CD4-positive, alpha-beta T cell treated with Interferon gamma for 1 hour (primary cell): ENCODE measurements at places on chromosomes 2 and 18.
A peak's percentile ranks its signal among the peaks of the same experiment; 100 is the strongest.

DNA sequence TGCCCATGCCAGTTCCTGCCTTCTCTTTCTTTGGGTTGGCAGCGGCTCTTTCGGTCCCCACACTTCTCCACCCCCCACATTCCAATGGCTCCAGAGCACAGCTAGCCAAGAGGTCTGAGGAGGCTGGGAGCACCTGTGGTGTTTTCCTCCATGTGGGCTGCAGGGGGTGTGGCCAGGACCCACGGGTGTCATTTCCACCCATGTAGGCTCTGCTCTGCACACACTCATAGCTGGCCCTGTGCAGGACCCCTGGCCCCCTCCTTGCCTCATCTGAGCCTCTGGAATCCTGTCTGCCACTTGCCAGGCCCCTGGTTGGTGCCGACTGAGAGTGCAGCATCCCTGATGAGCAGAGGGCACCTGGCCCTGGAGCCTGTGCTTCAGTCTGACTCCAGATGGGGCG is 46.3 kb downstream of the DYSF start:
- DNase-seq = no peak

DNA sequence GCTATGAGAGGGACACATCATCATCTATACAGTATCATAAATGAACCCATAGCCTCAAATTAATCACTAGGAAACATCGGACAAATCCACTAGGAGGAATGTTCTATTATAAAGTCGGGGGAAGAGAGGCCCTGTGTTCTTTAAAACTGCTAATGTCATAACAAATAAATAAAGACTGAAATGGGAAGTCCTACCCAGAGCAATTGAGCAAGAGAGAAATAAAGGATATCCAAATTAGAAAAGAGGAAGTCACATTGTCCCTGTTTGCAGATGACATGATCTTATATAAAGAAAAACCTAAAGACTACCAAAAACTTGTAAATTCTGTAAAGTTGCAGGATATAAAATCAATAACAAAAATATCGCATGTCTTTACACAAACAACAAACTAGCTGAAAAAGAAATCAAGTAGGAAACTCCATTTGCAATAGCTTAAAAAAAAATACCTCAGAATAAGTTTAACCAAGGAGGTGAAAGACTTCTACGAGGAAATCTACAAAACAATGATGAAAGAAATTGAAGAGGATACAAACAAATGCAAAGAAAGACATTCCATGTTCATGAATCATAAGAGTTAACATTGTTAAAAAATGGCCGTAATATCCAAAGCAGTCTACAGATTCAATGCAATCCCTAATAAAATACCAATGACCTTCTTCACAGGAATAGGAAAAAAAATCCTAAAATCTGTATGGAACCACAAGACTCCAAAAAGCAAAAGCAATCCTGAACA is 30.6 kb downstream of the RTN4 start:
- no peak for DNase-seq

GRCh38 chr2:111716905-111717775 is 166.9 kb downstream of the ANAPC1 start:
- no peak for DNase-seq

- no peak for DNase-seq
Measured at GRCh38 chr18:31102025-31102684, at the start of gene DSC2. Gene DSC2 (minus strand): TSS chr18:31102421. CDS start chr18:31101971, 450 bp downstream.

DNA sequence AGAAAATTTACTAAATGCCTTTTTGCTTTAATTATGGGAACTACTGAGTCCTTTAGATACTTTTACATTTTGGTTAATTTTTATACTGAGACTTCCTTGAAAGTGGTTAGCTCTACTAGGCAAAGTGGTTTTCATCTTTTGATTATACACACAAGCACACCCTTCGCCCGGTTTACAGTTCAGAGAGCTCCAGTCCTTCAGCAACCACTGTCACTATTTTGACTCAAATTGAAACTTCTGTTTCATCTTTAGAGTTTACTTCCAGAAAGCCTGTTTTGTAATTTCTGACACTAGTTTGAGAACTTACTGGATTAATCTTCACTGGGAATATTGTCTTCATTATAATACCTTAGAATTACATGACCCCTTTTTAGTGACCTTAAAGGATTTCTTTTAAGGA is 140.3 kb upstream of the FOSL2 start:
- no peak for DNase-seq

GRCh38 chr18:62325806-62326645 is 916 bp downstream of the TNFRSF11A start:
- DNase-seq = no peak

DNA sequence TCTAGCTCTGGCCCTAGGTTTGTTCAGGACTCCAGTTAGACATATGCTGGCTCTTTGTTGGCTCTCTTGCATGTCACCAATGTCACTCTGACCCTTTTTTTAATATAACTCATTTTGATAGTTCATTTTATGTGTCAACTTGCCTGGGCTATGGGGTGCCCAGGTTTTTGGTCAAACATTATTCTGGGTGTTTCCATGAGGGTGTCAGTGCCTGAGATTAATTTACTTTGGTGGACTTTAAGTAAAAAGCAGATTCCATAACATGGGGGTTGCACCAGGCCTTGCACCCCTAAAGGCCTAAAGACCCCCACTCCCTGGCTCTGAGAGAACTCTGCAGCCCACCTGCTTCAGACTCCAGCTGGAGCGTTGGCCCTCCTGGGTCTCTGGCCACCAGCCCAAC is 48.1 kb upstream of the SNTG2 start:
- DNase-seq = no peak

DNA sequence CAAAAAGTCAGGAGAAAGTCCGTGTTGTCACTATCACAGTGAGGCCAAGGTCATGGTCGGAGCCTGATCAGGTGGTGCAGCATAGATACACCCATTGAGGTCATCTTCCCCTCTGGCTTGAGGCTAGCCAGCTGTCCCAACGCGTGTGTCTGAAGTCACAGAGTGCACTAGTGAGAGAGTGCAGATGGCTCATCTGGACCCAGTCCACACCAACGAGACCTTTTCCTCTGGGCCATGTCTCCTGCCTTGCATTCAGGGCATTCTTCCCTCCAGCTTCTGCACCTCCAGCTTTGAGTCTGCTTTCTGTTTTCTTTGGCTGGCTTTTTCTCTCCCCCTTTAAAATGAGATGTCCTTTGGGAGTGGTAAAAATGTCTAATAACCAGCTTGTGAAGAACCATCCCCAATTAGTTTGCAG is 146.9 kb downstream of the TDRD15 start:
- DNase-seq = no peak

GRCh38 chr2:33496726-33497125 is 20.3 kb downstream of the RASGRP3 start:
- no peak for DNase-seq

DNA sequence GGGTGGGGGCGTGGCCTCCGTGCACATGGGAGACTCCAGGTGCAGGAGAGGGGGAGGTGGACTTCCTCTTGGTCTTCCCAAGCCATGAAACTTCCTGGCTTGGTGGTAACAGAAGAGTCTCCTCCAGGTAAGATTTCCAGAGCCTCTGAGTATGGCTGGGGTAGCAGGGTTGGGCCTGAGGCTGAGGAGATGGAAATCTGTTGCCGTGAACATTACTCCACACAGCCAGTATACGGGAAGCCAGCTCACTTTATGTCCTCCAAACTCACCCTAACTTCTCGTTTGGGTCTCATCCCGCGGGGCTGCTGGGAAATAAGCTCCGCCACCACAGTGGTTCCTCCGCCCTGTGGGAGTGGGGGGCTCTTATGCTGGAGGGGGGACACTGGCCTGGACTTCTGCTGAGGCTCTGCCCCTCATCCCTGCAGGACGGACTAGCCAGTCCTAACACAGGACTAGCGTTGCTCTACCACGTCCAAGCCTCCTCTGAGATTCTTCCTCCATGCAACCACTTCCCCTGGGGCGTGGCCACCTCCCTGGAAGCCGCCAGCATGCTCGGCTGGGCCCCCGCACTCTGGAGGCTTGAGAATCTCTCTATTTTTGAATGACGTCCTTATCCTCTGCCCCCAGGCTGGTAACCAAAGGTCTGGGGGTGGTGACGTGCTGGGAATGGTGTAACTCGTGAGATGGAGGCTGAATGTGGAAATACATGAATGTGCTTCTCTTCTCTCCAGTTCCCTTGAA is 777 bp upstream of the RAB17 start:
- DNase-seq = no peak

DNA sequence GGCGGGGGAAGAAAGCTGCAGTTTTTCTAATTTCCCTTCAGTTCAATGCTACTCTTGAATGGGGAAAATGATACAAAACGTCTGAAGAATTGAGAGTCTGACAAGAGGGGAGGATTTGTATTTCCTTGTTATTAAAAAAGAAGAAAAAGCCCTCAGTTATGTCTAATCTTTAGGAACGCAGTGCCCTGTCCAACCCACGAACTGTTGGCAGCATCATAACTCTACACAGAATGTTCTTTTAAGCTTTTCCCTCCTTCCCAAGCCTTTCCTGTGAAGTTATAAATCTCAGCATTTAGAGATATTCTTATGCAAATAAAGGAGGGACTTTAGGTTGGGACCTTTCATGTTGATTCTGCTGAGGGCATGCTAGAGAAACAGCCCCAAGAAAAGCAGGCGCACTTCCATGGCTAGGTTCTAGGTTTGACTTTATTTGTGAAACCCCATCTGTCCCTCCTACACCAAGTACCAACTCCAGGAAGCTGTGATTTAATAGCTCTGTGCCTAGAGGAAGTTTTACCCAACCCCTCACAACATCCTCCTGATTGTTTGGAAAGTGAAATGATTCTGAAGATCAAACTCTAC is 288.6 kb downstream of the SETBP1 start:
- no peak for DNase-seq

DNA sequence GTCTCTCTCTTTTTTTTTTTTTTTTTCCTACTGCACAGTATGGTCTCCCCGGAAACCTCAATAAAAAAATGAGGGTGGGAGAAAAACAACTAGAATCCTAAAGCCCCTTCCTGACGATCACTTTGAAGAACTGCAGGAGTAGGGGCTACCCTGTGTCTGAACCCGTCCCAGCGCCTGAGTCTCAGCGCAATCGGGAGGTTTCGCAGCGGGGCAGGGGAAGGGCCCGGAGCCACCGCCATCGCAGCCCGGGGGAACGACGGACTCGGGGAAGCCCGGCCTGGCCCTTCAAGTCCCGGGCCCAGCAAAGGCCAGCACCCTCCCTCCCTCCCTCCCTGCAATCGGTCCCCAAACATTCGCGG is 411 bp downstream of the NARS1 start:
- no peak for DNase-seq

DNA sequence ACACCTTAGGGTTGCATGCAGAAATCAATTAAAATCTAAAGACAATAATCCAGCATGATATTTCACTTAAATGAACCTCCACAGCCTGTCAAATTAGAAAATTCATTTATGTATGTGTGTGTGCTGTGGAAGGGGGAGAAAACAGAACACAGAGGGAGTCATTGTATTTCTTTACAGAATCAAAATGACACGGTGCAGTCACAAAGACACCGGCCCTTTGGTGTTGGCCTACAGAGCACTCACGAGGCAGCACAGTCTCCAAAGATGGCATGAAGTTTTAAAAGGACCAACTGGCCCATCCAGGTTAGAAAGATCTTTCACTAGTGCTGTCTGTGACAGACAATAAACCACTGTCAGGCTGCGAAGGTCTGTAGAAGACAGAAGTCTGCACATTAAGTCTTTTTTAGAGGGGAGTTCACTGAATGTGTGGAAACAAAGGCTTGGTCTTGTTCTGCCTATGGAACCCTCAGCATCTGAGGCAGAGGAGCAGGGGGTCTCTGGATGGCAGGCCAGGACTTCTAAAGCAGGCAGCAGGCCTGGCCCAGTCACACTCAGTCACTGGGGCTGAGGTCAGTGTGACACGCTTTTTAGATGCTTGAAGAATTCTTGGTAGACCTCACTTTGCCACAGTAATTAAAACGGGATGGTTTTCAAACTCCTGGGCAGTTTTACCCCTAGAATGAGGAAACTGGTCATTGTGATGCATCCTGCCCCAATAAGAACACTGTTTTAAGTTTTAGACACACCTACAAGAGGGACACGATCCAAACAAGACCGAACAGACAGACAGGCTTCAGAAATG is 184.9 kb downstream of the AFF3 start:
- no peak for DNase-seq

- peak; percentile 18 for DNase-seq
Measured at GRCh38 chr18:76553715-76554546, 58.9 kb upstream of the ZNF516 start.

- no peak for DNase-seq
Measured at GRCh38 chr2:114389021-114389420, 53.4 kb upstream of the DPP10 start.

DNA sequence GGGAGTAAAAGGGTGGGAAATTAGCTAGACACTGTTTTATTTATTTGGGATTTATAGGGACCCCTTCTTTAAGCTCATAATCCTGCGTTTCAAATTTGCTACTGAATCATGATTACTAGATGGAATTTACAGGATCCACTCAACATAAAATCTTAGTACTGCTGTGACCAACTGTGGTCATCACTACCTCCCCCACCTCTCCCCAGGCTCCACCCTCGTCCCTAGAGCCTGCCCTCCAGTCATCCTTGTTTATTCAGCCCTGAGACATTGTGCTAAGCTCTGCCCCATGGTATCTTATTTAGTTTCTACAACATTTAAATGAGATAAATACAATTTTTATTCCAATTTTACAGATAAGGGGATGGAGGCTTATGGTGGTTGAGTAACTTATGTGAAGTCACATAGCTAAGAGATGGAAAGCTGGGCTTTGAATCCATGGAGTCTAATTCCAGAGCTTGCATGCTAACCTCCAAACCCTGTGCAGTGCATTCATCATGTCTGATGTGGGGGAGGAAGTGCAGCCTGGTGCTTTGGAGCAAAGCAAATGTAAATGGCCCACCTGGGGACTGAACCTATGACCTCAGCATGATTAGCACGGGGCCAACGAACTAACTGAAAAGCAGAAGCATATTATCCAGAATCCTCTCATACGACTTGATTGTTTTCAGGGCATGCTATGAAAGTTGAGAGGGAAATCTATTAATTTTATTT is 502.4 kb downstream of the TMEM182 start:
- DNase-seq = no peak
